ENCODE measurements at places on chromosomes 11 and 22.
A peak's percentile ranks its signal among the peaks of the same experiment; 100 is the strongest.

GRCh38 chr11:117579161-117579560, 217.9 kb downstream of the DSCAML1 start:
- DNase-seq = no peak

GRCh38 chr22:41023299-41023623, 69.1 kb upstream of the EP300 start:
- DNase-seq = no peak

GRCh38 chr11:126212089-126212660, 593 bp downstream of the FAM118B start:
- no peak for DNase-seq

- DNase-seq = peak; percentile 69
Observed at GRCh38 chr22:42905217-42905616, 48.1 kb upstream of the ARFGAP3 start.

DNA sequence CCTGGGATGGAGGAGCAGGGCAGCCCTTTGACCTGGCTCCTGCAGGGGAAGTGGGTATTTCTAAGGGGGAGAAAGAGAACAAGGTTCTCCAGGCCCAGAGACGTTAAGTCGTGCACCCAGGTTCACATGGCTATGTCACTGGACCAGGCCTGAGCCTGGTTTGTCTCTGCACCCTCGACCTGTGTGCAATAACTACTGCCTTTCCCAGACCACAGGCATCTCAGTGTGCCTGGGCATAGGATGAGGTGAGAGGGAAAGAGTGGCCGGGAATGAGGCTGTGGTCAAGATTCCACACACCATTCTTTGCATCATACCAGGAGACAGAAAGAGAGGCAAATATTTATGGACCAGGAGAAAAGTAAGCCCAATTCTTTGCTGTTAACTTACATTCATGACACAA, 66.8 kb downstream of the PRR5L start:
- DNase-seq = no peak

- no peak for DNase-seq
Observed at GRCh38 chr11:47506795-47507562, 46.0 kb downstream of the CELF1 start.

DNA sequence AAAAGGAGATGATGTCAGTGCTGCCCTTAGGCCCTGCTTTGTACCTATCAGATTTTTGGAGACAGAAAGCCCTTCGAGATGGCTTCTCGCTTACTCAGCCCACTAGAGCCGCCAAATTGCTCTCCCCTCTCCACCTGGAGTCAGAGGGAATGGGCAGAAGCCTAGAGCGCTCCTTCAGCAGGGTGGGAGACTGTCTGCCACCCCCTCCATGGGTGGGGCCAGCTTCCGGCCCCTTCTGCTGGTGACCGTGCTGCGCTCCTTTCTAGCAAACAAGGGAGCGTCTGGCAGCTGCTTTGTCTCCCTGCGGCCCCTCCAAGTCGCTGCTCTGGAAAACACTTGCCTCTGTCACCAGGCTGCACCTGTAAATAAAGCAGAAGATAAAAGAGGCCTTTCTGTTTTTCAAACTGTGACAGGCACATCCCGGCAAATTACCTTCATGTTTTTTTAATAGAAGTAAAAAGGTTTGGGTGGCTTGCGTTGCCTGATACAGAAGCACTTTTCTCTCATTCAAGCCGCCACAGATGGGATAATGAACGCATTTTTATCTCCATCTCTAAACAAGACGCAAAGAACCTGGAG, 145.7 kb upstream of the NECTIN1 start:
- DNase-seq = peak; percentile 44

DNA sequence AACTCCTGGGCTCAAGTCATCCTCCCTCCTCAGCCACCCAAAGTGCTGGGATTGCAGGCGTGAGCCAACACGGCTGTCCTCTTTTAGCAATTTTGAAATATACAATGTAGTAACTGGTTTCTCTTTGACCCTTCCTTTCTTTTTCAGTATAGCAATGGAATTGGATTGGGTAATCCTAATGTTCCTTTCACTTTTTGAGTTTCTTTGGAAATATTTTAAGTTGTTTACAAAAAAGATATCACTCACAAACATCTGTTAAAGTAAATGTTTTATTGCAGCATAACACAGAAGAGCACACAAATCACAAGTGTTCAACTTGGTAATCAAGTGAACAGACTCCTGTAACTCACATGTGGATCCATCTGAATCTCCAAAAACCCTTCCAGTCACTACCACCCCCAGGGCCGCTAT, 44.6 kb upstream of the EP300 start:
- DNase-seq = no peak

GRCh38 chr11:129536338-129536737, 160.7 kb downstream of the BARX2 start:
- no peak for DNase-seq

GRCh38 chr11:44404301-44404700, 94.4 kb upstream of the ALX4 start:
- no peak for DNase-seq

DNA sequence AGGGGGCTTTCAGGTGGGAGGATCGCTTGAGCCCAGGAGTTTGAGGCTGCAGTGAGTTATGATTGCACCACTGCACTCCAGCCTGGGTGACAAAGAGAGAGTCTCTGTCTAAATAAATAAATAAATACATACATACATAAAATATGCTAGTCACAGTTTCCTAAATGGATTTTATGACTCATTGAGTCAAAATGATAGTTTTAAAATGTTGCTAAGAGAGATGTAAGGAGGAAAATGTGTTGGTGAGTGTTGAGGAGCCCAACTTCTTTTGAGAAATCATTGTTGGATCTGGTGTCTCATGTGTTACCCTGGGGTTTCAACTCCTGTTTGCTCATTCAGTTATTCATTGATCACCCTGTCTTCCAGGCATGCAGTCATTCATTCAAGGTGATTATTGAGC, 21.0 kb downstream of the PARVB start:
- no peak for DNase-seq

- no peak for DNase-seq
Observed at GRCh38 chr11:61352038-61352437, 9.6 kb downstream of the CYB561A3 start.

GRCh38 chr22:31378123-31378522, 21.3 kb upstream of the DRG1 start:
- DNase-seq = no peak

- no peak for DNase-seq
Observed at GRCh38 chr11:11961399-11962028, 46.9 kb downstream of the DKK3 start.

- no peak for DNase-seq
Observed at GRCh38 chr11:102384419-102385079, 37.5 kb downstream of the BIRC2 start.

GRCh38 chr22:27517361-27518155, 284.0 kb downstream of the MN1 start:
- no peak for DNase-seq

DNA sequence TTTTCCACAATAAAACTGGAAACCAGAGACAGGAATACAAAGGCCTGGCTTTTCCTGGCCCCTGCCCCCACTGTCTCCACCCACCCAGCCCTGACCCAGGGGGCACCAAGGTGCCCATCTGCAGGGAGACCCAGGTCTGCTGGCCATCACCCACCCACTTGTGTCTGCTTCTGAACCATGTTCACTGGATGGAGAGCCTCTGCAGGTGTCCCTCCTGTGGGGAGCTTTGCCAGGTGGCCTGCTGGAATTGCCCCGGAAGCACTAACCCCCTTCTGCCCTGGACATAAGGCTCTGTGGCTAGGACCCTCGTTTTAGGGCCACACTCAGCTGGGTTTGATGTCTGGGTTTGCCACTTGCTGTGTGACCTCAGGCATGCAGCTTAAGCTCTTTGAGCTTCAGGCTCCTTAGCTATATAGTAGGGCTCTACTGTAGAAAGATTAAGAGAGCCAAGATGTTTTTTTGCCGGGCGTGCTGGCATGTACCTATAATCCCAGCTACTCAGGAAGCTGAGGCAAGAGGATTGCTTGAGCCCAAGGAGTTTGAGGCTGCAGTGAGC, 3.9 kb downstream of the SCARF2 start:
- no peak for DNase-seq

GRCh38 chr11:30091246-30091645, 74.4 kb upstream of the KCNA4 start:
- no peak for DNase-seq

GRCh38 chr22:17043521-17043920, 35.5 kb upstream of the GAB4 start:
- DNase-seq = no peak

- DNase-seq = no peak
Observed at GRCh38 chr22:50469377-50470305, 5.2 kb downstream of the SBF1 start.

DNA sequence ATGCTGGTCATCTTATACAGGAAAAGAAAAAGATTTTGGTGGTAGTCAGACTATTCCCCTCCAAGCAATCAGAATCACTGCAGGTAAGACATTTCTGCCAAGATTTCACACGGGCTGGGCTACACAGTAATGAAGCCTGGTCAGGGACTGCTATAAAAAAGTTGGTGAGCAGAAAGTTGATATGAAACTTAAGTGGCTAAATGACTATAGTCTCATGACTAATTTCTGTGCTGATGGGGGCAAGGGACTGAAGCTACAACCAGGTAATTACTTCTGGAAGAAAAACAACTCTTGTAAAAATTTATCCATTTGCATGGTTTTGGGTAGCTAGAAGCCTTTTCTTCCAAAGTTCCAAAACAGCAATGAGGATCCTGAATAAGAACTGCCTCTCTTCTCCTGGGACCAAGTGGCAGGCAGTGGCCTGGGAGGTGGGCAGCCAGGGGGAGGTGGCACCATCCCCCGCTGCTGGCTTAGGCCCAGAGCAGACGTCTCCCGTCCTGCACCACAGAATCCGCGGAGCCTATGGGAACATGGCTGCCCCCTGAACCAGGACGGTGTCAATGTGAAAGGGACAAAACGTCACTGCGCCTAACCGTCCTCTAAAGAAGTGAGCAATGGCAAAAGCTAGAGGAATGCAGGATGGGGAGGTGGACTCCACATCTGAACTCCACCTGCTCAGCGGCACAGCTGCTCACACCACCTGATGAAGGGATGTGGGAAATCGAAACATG, 122.6 kb upstream of the LMO1 start:
- no peak for DNase-seq

- no peak for DNase-seq
Observed at GRCh38 chr22:49327411-49328117, 500.1 kb downstream of the BRD1 start.

DNA sequence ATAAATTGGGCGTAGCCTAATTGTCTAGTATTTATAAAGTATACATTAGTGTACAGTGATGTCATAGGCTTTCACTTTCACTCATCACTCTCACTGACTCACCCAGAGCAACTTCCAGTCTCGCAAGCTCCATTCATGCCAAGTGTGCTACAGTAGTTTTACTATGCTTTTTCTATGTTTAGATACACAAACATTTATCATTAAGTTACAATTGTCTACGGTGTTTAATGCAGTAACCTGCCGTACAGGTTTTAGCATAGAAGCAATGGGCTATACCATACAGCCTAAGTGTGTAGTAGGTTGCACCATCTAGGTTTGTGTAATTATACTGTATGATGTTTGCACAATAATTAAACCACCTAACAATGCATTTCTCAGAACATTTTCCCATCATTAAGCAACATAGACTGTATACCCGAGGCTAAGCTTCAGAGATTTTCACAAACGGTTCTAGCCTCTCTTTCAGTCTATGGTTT, 17.5 kb downstream of the OR9G1 start:
- DNase-seq = no peak
